Kidney (tissue), 22 donors: ENCODE measurements at places on chromosomes 5 and 9.

- no peak for DNase-seq
Observed at GRCh38 chr5:63831381-63831780, 130.9 kb downstream of the HTR1A start.

GRCh38 chr9:37650873-37651768 lies at the start of gene FRMPD1:
TSS of gene FRMPD1 (plus strand) at chr9:37650954. CDS start at chr9:37692642, 41,688 bp downstream.
- peak; percentile 90 for DNase-seq

GRCh38 chr9:7234144-7234543 lies 476.4 kb downstream of the KDM4C start:
- DNase-seq = no peak

DNA sequence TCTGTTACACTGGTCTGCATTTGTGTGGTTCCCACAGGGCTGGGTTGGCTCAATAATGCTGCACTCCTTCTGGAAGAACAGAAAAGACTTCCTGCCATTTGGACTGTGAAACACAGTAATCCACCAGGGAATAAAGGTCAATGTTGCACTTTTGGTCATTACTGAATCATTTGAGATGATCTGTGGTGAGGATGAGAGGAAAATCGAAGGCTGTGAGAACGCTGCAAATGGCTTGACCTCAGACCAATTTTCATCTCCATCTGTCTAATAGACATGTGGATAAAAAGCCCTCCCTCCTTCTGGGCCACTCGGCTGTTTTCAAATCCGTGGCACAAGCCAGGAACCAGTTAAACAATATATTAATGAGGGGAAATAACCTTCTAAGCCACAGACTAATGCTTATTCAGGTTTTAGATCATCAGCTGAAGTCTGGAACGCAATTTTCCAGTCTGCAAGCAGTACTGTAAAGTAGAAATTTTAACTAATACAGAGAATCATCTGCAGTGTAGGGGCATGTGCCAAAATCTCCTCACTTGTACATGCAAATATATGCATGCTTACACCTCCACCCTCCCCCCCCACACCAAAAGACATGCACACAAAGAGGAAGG lies 20.2 kb downstream of the TLE1 start:
- no peak for DNase-seq

DNA sequence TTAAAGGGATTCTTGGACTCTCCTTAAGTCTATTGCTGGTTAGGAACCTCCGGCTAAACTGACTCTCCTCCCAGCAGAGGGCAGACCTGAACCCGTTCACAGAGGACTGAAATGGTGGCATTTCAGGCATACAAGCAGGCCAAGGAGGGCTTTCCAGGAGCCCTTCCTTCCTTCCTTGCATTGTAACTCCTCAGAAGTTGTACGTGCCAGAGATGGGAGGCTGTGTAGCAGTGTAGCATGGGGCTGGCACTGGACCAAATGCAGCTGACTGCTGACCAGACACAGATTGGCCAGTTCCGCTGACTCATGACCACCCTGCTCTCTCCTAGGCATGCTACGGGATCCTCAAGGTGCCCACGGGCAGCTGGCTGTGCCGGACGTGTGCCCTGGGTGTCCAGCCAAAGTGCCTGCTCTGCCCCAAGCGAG lies 36.4 kb downstream of the JADE2 start:
- no peak for DNase-seq

DNA sequence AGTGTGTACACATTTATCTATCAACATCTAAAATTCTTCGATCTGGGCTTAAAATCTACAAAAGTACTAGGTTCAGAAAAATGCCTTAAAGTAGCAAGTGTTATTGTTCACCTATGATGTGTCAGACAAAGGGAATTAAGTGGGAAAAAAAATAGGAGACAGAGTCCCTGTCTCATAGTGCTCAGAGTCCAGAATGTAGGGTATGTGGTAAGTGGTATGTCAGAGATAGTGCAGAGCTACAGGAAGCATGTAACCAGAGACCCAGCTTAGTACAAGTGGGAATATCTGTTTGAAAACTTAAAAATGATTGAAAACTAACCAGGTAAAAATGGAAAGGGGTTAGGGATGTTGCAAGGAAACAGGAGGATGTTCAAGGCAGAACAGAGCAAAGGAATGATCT lies 482.8 kb downstream of the ELAVL2 start:
- DNase-seq = no peak

- no peak for DNase-seq
Observed at GRCh38 chr9:97766092-97766491, 69.0 kb upstream of the XPA start.

GRCh38 chr9:16206518-16206917 lies 653.7 kb downstream of the CCDC171 start:
- peak; percentile 46 for DNase-seq

DNA sequence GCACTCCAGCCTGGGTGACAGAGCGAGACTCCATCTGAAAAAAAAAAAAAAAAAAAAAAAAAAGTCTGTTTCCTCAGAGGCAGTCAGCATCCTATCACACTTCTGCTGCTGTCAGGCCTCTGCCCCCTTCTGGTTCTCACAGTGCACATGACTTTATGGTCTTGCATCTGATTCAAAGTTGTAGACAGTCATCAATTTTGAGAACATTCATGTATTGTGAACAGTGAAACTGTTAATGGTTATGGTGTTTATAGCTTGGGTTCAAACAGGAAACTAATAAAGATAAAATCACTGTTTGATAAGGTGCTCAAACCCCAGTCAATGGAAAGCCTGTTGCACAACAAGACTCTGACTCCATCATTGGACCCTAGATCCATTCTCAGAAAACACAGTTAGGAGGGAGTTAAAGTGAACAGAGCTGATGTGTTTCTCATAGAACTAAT lies 61.4 kb downstream of the FOXD1 start:
- no peak for DNase-seq

DNA sequence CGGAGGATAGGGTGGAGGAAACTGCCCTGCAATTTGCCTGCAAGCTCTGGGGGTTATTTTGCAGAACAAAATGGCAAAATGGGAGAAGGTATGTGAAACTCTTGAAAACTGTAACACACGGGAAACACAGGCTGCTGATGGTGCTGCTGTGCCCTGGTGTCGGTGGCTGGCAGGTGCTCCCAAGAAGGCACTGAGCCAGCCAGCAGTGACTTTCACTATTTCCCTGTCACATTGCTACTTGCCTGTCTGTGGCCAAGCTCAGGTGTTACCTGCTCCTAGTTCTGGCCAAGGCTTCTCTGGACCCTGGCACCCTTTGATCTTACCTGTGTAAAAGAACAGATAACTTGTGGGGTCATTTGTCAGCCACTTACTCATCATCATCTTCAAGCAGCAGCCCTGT lies 102.2 kb downstream of the CMYA5 start:
- DNase-seq = no peak

DNA sequence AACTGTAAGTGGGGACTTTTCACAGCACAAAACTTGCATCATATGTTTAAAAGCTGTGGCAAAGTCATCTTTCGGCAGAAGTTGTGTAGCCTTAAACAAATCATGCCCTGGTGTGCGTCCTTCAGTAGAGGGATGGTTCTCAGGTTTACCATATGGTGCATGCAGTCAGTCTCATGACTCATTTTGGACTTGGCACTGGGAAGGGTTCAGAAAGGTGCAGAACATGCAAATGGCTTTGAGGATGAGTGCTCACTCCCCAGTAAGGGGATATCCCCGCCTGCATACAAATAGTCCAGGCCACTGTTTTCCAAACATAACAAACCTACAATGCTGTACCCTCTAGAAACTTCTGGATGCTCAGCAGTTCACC lies 260.3 kb downstream of the NDUFS4 start:
- DNase-seq = no peak

GRCh38 chr5:122839731-122840130 lies 5.7 kb upstream of the SNX24 start:
- no peak for DNase-seq

DNA sequence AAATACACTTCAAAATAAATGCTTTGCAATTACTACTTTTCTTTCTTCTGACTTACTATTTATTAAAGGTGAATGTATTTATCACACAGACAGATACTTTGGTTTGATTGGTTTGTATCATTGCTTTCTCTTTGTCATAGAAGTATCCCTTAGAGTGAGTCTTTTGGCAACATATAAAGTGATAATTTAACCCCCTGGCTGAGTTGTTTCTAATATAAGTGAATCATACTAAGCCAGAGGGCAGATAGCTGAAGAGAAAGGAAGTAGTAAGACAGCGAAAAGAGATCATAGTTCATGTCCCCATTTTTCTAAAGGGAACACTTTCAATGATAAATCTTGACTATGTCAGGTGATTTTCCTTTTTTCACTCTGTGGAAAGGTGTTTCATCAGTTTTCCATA lies 38.6 kb downstream of the CAMK4 start:
- no peak for DNase-seq

DNA sequence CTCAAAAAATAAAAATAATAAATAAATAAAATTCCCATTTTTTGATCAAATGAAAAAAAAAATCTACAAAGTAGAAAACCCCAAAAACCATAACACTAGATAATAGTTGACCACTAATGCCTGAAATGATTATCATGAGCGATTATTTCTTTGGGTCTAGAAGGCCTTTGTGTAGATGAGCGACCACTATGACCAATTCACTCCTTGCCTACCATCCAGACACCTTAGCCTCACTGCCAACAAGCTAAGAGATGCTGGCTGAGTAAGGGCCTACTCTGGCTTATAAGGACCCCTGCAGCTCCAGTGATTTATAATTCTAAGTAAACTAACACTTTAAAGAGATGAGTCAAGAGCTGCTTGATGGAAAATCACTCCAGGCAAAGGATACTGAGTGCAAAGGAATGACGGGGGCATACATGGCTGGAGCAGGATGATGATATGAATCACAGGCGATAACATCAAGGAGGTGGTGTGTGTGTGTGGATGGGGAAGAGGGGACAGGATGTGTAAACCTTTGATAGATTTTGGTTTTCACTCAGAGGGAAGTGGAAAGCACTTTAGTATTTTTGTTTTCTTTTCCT lies 4.8 kb upstream of the F2RL1 start:
- DNase-seq = no peak

DNA sequence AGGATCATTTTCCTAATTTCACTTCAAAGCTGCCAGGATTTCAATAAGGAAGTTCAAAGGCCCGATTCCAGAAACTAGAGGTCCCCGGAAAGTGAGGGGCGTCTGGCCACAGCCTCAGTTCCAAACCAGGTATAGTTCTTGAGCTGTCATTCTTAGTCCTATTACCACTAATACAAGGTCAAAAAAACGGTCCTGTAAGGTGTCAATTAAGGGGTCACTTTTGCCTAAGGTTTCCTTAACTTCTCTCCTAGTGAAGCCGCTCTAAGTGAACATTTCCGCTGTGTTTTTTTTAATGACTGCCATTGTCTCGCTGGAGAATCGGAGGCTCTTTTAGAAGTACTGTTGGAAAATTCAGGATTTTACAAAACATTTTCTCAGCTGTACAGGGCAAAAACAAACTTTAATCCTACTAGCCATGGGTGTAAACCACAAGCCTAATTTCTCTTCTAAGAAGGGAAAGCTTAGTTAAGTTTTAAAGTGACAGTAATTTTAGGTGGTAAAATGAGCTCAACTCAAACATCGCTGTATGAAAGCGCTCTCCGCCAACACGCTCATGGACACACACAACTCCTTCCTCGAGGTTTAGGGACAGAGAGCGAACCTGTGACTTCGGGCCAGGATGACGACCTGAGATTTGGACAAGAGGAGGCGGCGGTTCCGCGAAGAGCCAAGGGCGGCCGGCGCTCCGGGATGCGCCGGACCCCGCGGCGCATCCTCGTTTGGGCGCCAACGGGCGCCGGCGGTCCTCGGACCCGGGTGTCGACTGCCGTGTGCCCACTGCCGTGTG lies 76.7 kb upstream of the IFNE start:
- DNase-seq = peak; percentile 69

- DNase-seq = no peak
Observed at GRCh38 chr5:71864730-71865601, 145.9 kb downstream of the CARTPT start.

DNA sequence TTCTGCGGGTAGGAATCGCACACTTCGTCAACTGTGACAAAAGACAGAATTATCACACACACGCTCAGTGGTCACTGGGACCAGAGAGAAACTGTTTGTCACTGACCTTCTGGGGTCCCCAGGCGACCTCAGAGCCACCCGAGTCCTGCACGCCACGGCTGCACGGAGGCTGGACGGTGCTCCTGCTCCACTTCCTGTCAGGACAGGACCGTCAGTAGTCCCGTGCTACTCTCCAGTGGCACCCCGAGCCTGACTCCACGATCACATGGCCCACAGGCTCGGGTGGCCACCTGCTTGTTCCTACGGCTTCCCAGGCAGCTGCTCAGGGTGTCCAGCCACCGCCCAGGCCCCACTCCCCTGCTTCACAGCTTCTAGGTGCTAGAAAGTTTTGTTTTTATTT lies 17.9 kb downstream of the MRNIP start:
- peak; percentile 66 for DNase-seq

DNA sequence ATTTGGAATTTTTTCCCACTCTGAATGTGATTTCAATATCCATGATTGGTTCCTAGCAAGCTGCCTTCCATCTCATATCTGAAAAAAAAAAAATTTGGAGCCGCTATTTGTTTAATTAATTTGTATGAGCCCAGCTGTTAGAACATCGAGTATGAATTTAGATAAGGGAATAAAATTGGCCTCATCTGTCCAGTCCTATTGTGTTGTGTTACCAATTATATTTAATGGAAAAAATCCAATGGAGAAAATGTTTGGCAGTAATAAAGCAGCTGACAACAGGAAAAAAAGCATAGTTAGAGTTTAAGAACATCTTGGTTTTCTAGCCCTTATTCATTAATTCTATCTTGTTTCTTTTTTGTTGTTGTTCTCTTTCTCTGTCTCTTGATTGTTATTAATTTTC lies 735.6 kb upstream of the RIOK2 start:
- DNase-seq = no peak

DNA sequence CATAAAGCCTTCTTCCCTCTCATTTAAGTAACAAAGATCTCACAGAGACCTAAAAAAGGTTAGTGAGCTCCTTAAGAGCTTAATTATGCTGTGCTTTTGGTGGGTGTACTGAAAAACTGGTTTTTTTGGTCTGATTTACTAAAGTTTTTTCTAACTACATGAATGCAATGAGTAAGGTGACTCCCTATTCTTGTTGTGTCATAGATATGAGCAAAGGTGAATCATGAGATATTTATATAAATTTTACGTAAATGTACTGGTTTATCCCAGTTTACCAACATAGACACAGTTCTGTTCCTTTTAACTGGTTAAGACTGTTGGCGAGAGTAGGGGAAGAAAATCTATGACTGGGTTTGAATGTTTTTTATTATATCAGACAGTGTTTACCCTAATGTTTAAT lies 250.5 kb downstream of the NR2F1-AS1 start:
- no peak for DNase-seq

DNA sequence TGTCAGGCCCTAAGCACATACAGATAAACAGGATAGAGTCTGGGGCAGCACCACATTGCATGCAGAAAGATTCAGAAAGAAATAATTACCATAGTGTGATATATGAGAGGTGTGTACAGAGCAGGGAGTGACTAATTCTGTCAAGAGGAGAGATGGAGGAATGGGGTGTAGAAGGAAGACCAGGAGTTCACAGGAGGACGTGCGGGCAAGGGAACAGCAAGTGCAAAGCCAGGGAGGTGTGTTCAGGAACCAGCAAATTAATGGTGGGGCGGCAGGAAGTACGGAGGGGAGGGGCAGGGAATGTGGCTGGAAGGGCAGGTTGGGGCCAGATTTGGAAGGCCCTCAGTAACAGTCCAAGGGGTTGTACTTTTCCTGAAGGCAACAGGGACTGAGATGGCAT lies 17.4 kb downstream of the EGR1 start:
- no peak for DNase-seq

GRCh38 chr5:114249823-114250222 lies 112.0 kb upstream of the KCNN2 start:
- DNase-seq = no peak

- peak; percentile 73 for DNase-seq
Observed at GRCh38 chr5:54520438-54520846, 2.9 kb downstream of the SNX18 start.

GRCh38 chr9:114084282-114085073 lies 6.4 kb upstream of the AMBP start:
- no peak for DNase-seq
